ENCODE measurements at places on chromosomes 3 and 15. TPM values are rescaled to one million over a fixed set of nuclear protein-coding genes. Genes with fewer than 3 reads are reported as not detected.

DNA sequence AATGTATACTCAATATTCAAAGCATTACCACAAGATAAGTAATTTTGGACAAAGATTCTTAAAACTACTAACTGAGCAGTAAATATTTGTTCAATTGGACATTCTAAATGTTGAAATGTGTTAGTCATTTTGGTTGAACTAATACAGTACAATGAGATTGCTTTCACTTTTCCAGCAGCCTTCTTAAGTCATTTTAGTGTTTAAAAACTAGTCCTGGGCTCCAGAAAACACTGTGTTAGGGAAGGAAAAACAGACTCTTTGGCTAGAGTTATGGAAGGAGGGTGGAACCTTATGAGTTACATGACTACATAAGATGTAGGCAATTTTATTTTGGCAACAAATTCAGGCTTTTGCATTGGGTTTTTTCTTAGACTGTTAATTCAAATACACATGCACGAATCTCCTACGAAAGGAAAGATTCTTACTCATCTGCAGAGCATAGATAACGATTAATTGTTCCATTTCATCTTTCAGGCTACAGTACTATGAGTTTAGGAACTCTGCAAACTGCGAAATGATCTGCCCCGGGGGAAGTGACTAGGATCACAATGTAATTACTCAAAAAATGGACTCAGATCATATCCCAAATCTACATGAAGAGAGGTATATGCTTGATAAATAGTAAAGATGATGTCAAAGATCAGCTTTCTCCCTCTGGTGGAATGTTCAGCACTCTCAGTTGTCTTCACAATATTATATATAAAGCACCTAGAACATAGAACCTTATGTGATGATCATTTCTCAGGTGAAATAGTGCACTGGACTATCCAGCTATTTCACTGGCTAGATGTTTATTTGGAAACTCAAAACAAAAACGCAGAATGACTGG lies 492.8 kb upstream of the MDFIC2 start:
- DNase-seq = no peak

- no peak for DNase-seq
These were observed 23.2 kb upstream of the ACTC1 start for GRCh38 chr15:34818526-34818925.

GRCh38 chr15:57146506-57147201 lies 228.2 kb downstream of the TCF12 start:
- DNase-seq = peak; percentile 94

GRCh38 chr15:84869510-84869909 lies 15.0 kb upstream of the SLC28A1 start:
- DNase-seq = no peak

DNA sequence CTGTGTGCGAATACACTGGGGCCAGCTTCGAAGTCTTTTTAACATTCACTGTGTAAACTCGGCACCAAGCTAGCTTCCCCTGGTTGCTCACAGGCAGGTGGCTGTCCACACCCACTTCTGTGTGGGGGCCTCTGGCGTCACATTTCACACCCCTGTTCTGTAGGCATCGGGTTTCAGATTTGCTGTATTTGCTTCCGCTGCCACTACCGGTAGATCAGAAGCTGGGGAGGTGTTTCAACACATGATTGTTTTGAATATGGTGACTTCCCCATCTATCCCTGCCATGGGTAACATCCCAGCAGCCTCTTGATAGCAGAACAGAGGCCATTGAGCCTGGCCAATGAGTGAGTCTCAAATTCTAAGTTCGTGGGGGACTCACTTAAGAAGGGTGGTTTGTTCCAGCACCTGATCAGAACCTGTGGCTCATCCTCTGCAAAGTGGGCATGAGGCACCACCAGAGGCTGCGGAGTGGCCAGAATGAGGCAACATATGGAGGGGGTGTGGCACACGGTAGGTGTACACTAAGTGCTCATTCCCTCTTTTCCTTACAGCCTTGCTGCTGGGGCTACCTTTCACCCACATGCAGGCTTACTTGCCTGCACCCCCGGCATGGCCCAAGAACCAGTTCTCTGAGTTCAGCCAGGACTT lies 61.5 kb downstream of the IQSEC1 start:
- DNase-seq = peak; percentile 56

DNA sequence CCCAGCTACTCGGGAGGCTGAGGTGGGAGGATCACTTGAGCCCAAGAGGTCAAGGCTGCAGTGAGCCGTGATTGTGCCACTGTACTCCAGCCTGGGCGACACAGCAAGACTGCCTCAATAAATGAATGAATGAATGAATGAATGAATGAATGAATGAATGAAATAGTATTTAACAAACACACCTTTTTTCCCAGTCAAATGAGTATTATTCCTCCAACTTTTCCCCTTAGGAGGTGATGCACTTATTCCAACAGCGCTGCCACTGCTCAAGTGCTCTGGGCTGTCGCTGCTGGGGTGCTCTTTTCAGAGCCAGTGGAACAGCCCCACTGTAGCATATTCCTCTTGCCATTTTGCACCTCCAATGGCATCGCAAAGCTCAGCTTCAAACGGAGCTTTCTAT lies 66.8 kb upstream of the RAD18 start:
- no peak for DNase-seq

GRCh38 chr3:125186800-125187598 lies 25.5 kb downstream of the SLC12A8 start:
- no peak for DNase-seq

GRCh38 chr15:85168642-85169173 lies 187.1 kb downstream of the PDE8A start:
- peak; percentile 25 for DNase-seq

The ADAMTS7 gene
- 13.1 TPM for total RNA-seq

The GOLGA8J gene
- not detected for total RNA-seq

The C15orf39 gene
- total RNA-seq = 16.8 TPM
